ENCODE measurements at places on chromosomes 7 and 10. TPM values are rescaled to one million over a fixed set of nuclear protein-coding genes. Genes with fewer than 3 reads are reported as not detected.

The RASA4B gene
- total RNA-seq, result 17.0 TPM

The TAS2R5 gene
- 0.55 TPM for total RNA-seq

The ELOVL3 gene
- not detected for total RNA-seq

The RBP3 gene
- not detected for total RNA-seq

The MMRN2 gene
- total RNA-seq, result not detected

The IDI2 gene
- total RNA-seq, result not detected

The OR9A2 gene
- total RNA-seq, result not detected

The TEX36 gene
- total RNA-seq, result not detected

The FRMD4A gene
- 0.05 TPM for total RNA-seq

The NACAD gene
- 0.02 TPM for total RNA-seq

The MSMB gene
- not detected for total RNA-seq

The CDNF gene
- total RNA-seq, result 0.48 TPM

The PDE6C gene
- not detected for total RNA-seq

The RADIL gene
- 0.14 TPM for total RNA-seq

The SIRT1 gene
- 24.9 TPM for total RNA-seq

The FAM13C gene
- not detected for total RNA-seq

The FAM185A gene
- total RNA-seq, result 8.3 TPM

The HGF gene
- total RNA-seq, result not detected

The EBF3 gene
- total RNA-seq, result not detected

The FOXI2 gene
- total RNA-seq, result not detected

The NAT16 gene
- not detected for total RNA-seq

The TPST1 gene
- 0.48 TPM for total RNA-seq

The PKD1L1 gene
- 0.09 TPM for total RNA-seq

The CCAR1 gene
- 87.5 TPM for total RNA-seq

The LAMTOR4 gene
- total RNA-seq, result 155 TPM

The MDH2 gene
- 182 TPM for total RNA-seq

The CH25H gene
- not detected for total RNA-seq

The PPA1 gene
- 194 TPM for total RNA-seq

The HTRA1 gene
- total RNA-seq, result not detected

The TRIM4 gene
- 28.3 TPM for total RNA-seq

The C10orf53 gene
- total RNA-seq, result not detected

The SLK gene
- total RNA-seq, result 27.4 TPM

The PHYHIPL gene
- not detected for total RNA-seq

The SH2D4B gene
- 0.14 TPM for total RNA-seq

The ABCA13 gene
- not detected for total RNA-seq

The AKR1C3 gene
- 3.8 TPM for total RNA-seq

The MACC1 gene
- 0.02 TPM for total RNA-seq

The TNS3 gene
- 0.20 TPM for total RNA-seq

The ADRB1 gene
- total RNA-seq, result not detected
